ENCODE measurements at places on chromosomes 7 and 10.

GRCh38 chr7:101555269-101555920 lies 73.7 kb downstream of the MYL10 start:
- DNase-seq = no peak

DNA sequence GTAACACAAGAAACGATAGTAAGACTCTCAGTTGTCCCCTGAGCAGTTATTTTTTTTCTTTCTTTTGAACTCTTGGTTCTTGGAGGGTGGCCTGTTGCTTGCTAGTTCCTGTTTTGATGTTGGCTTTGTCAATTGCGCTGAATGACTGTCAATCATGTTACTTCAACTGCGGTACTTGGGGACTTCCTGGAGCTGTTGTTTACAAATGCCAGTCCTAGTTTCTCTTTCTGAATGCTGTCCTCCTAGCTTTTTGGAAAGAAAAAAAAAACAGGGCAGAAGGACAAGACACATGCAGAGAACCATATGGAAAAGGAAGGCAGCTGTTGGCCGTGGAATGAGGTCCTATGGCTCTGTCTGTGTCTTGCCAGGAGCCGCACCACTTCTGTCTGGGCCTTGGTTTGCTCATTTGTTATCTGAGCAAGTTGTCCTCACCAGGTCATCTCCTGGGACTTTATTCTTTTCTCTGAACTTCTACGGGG lies 7.0 kb upstream of the PDCD4 start:
- DNase-seq = no peak

DNA sequence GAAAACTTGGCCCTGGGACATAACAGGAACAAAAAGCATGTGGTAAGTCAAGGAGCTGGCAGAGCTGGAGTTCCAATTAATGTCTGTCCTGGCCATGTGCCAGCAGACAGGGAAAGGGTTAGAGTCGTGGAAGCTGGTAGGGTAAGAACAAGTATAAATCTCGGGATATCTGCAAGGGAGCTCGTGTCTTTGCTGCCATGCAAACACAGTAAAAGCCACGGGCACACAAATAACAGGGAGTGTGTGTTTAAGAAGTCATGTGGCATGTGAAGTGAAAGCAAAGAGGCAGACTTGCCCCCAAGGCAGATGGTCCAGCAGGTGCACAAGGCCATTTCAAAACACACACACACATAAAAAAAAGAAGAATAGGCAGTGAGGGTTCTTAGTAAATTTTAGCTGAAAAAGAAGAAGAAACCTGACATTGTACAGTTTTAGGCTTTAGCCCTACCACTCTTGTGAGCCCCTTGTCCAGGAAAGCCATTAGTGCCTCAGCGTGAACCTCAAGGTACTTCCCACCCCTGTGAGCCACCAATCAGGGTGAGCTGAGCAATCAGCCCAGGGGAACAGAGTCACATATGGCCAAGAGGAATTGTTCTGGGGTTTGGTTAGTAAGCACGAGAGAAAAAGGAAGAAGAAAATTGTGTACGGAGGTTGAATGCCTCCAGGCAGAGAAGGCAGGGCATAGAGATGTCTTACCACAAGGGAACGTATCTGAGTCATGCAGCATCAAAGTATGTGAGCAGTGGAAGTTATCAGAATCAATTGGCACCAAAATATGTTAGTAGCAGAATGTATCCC lies 32.8 kb upstream of the ARHGAP12 start:
- no peak for DNase-seq

- DNase-seq = no peak
Observed at GRCh38 chr10:82692458-82692857, 817.5 kb downstream of the NRG3 start.

- no peak for DNase-seq
Observed at GRCh38 chr10:116784035-116784434, 41.7 kb upstream of the HSPA12A start.

DNA sequence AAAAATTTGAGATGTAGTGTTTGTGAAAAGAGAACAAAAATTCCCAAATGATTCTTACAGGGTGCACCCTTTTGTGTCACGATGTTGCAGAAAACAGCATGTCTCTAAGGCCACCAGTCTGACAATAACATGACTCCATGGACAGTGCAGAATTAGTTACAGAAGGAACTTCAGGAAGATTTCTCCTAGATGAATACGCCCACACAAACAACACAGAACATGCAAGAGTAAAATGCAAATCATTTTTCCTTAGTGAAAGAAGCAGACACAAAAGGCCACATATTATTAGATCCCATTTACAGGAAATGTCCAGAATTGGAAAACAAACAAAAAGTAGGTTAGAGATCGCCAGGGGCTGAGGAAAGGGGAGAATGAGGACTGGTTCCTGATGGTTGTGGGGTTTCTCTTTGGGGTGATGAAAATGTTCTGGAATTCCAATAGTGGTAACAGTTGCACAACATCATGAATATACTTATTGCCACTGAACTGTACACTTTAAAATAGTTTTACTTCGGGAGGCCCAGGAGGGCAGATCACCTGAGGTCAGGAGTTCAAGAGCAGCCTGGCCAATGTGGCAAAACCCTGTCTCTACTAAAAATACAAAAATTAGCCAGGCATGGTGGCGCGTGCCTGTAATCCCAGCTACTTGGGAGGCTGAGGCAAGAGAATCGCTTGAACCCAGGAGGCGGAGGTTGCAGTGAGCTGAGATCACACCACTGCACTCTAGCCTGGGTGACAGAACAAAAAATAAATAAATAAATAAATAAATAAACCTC lies 10.2 kb downstream of the ZC3HAV1 start:
- DNase-seq = no peak

- no peak for DNase-seq
Observed at GRCh38 chr7:115825456-115826115, 205.0 kb downstream of the TFEC start.

DNA sequence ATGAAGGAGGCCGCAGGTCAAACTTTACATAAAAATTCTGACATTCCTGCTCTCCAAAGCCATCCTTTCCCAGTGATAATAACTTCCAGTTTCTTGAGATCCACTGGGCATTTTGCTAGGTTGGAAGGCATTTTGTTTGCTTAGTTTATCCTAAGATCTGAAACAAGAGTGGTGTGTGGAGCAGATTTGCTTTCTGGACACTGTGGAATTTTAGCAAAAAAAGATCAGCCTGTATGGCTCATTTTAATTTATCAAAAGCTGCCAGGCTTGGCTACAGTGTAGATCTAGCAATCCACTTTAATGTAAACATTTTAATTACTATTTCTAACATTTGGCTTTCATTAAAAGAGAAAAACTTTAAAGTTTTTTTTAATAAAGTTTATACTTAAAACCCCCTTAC lies 124.8 kb downstream of the SAMD9 start:
- no peak for DNase-seq

DNA sequence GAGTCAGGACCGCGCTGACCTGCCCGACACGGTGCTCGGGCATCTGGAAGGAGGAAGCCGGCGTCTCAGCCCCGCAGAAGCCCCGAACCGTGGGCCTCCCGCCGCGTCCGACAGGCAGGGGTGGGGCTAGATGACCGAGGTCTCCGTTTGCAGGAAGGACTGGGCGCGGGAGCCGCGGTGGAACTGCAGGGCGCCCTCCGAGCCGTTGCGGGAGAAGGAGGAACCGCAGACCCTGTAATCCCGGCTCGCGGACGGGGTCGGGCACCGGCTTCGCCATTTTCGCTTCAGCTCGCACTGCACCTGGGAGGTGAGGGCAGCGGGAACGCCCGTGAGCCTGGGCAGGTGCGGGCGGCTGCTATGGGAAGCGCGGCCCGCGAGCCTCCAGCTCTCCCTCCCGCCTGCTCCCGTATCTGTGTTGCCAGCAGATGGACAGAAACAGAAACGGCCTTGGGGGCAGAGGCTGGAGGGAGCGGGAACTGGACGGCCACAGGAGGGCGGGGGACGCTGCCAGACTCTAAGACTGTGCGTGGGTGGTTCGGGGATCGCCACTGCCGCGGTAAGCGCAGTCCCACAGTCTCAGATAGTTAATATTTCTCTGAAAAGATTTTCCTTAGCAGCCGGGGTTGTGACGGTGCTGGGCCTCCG lies 114.1 kb downstream of the VIPR2 start:
- DNase-seq = no peak

GRCh38 chr10:8045726-8046494 lies 8.6 kb upstream of the GATA3 start:
- no peak for DNase-seq

- no peak for DNase-seq
Observed at GRCh38 chr10:47276576-47277351, 23.2 kb upstream of the GDF10 start.

DNA sequence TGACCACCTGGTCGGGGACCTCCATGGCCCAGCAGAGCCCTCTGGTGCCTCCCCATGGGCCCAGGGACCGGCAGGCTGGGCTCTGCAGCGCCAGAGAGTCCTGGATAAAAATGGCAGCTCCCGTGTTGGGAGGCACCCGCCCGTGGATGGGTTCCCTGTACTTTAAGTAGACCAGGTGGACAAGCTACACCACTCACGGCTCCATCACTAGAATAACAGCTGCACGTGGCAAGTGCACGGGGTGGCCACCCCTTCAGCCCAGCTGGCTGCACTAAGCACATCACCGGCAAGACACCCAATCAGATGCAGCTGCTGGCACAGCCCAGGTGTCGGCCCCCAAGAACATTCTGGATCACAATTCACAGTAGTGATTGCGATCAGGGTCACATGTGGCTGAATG lies 69.8 kb downstream of the DIP2C start:
- DNase-seq = no peak

DNA sequence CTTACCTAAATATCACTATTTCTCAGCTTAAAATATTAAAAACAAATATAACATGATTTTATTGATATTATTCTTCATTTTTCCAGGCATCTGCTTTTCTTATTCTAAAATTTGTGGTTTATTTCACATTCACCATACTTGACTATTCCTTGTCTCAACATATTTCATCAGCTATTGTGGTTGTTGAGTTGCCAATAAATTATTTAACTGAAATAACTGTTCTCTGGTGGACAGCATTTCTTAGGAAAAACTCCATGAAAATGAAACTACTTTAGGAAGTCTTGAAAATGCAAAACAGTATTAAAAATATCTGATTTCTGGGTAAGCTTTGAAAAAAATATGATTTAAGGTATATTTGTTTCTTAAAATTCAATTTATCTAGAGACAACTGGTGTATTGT lies 122.9 kb upstream of the SEMA3A start:
- DNase-seq = no peak

DNA sequence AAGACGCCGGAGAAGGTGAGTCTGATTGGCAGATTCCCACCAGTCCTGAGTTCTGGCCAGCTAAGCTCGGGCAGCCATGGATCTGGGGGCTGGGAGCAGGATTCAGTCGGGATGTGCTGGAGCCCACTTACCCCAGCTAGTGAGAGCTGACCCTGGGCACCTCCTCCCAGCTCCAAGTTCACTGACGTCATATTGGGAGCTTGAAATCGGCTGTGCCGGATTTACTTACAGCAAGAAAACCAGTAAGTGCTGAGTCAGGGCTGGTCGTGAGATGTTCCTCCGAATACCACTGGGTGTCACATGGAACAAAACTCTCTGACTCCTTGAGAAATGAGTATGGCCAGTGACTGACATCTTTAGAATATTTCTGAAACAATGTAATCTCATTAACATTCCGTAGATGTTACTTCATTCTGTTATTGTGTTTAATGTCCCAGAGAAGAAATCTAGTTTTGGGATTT lies 621.2 kb downstream of the SDK1 start:
- DNase-seq = no peak

- no peak for DNase-seq
Observed at GRCh38 chr10:96789571-96790108, 42.5 kb upstream of the LCOR start.

DNA sequence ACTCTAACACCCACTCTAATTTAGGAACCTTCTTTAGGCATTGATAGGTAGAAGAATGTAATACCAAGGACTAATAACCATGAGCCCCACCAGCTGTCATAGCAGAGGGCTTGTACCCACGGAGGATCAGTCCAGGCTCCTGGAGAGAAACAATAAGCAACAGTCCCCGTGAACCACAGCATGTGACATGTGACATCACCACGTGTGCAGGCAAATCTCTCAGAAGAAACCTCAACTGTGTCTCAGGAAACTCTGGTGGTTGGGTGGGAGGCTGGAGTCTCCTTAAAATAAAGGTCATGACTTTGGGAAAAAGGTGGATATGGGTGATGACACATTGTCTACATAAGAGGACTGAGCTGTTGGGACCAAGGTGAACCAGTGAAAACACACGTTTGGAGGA lies 653.9 kb upstream of the FOXK1 start:
- DNase-seq = no peak

GRCh38 chr10:32105782-32106382 lies 49.7 kb upstream of the KIF5B start:
- DNase-seq = no peak

DNA sequence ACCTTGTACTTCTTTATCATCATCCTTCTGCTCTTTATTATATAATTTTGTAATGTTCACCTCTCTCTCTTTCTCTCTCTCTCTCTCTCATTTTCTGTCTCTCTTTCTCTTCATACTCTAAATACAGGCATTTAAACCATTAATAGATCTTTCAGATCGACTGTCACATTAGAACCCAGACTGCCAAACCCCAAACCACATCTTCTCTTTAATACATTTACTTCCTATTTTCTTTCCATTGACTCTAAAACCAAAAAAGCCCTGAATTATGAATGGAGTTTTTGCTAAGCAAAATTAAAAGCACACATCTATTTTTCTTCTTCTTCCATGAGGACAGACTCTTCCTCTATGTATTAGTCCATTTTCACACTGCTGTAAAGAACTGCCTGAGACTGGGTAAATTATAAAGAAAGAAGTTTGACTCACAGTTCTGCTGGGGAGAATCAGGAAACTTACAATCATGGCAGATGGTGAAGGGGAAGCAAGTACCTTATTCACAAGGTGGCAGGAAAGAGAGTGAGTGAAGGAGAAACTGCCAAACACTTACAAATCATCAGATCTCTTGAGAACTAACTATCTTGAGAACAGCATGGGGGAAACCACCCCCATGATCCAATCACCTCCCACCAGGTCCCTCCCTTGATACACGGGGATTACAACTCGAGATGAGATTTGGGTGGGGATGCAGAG lies 272.7 kb upstream of the MGMT start:
- DNase-seq = no peak

GRCh38 chr10:100061401-100061800 lies 20.3 kb downstream of the CPN1 start:
- DNase-seq = no peak

DNA sequence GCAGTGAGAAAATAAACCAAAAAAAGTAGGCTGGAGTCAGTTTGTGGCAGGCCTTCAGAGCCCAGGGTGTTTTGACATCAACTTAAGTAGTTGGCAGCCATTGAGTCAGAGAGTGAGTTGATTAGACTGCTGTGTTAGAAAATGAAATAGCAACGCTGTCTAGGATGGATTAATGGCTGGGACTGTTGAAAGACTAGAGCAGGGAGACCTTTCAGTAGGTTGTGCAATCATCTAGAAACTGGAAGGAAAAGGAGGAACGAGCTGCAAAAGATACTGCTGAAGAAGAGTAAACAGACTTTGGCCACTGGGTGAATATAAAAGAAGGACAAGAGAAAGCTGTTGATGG lies 28.6 kb upstream of the TRIL start:
- no peak for DNase-seq

DNA sequence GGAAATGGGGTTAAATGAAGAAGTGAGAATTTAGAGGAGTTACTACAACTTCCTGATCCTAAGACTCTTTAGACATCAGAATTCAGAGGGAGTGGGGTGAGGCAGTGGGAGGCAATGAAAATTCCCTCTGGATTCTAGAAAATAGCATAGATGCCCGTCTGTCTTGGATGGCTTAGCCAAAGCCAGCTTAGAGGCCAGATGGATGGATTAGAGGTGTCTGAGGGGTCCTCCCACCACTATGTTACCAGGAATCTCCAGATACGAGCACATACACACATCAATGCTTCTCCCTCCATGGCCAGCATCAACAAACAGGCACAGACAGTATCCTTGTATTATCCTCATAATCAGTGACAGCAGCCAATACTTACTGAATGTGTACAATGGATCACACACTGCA lies 418.1 kb downstream of the PLXNA4 start:
- no peak for DNase-seq
